ENCODE measurements at places on chromosomes 2 and 18.
A peak's percentile ranks its signal among the peaks of the same experiment; 100 is the strongest.

DNA sequence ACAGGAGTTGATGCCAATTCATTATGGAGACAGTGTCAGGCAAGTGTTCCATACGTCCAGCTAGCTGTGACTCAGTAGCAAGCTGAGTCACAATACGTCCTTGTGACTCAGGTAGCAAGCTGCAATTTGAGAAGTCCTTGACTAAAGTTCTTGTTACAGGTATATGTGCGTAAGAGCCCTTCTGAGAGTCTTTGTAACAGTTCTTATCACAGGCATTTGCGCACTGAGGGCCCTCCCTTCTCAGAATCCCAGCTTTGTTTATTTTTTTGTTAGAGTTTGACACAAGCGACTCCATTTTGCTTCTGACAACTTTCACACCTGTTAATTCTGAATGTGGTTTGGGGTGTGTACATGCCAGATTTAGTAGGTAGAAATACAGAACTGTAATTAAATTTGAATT lies 20.1 kb upstream of the ACMSD start:
- DNase-seq = peak; percentile 7

DNA sequence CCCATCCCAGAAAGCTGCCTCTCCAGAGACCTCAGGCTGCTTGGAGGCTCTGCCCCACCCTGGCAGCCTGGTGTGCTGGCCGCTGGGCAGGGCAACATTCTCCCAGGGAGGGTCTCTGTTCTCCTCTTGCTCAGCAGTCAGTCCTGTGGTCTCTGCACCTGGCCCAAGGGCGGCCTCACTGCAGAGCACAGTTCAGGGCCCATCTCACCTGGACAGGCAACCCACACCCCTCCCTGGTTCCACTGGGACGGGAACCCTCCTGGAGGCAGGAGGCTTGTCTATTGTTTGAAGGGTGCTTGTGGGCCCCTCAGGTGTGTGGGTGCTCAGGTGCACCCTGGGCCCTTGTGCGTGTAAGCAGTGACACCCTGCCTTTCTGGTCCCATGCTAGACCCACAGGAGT lies 67.2 kb upstream of the OTOS start:
- DNase-seq = no peak

DNA sequence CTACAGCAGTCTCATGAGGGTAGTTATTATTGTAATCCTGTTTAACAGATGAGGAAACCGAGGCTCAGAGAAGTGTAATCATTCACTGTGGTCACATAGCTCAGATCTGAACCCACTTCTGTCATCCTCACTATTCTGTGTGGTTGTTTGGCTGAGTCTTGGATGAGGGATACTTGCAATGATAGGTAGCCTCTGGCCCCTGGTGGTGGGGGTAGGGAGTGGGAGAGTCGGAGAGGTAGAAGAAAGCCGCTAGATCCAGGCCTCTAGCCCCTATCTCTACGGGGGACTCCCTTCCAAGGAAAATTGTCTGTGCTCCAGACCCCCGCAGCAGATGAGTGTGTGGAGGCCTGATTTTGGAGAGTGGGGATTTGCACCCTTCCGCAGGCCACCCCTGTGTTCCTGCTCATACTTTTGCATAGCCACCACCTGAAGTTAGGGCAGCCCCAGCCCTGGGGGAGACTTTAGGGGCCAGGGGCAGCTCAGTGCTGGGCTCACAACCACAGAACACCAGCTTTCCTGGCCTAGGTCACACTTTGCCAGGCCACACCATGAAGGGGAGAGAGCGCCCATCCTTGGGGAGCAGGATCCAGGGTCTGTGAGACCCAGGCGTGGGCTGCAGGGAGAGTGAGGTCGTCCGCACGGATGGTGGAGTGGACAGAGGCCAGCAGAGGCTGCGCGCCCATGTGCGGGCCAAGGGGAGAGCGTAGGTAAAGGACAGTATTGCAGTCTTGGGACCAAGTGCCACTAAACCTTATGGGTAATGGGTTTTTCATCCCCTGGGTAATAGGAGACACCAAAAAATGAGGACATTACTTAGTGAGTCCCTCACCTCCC lies 148.2 kb downstream of the GLI2 start:
- DNase-seq = no peak

DNA sequence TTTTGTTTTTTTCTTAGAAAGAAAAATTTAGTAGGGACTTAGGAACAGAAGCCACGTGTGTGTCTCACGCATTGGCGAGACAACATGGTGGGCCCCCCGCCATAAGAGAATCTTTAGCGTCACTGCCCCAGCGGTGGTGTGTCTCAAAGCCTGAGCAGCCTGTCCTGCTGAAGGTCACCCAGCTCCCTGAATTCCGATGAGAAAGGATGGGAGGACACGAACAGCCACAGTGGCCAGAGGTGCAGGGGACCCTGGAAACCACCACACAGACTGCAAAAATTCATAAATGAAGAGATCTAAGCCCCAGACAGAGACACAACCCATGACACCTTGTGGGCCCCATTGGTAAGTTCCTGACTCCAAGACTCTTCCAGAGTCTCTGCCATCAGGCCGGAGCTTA lies 266.1 kb upstream of the RAB6C start:
- no peak for DNase-seq

GRCh38 chr18:51028201-51028805 lies 1.7 kb upstream of the SMAD4 start:
- DNase-seq = peak; percentile 17

- no peak for DNase-seq
Measured at GRCh38 chr2:128036748-128037607, 9.1 kb upstream of the SAP130 start.

DNA sequence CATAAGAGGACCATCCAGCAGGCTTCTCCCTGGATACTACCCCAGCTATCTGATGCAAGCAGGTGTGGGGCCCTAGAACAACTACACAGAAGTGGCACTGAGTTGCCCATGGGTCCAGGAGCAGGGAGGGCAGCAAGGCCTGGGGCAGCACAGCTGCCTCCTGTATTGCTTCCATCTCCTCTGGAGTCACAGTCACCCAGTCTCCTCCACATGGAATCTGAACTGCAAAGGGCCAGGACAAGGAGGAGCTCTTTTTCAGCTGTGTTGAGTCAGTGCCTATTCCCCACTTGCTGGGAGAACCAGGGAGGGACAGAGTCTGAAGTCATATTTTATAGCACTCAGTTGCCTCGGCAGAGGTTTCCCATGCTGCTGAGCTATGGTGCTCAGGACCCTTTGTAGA lies 67.9 kb upstream of the ALPP start:
- DNase-seq = no peak

DNA sequence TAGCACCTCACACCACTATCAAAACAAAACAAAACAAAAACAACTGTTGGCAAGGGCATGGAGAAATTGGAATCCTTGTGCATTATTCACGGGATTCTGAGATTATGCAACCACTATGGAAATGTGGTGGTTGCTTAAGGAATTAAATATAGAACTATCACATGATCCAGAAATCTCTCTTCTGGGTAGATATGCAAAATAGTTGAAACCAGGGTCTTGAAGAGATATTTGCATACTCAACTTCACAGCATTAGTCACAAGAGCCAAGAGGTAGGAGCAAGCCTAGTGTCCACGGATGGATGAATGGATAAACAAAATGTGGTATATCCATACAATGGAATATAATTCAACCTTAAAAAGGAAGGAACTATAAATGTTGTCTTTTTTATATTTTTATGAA lies 7.0 kb downstream of the TMEM131 start:
- no peak for DNase-seq

GRCh38 chr2:5938566-5938896 lies 246.3 kb downstream of the SOX11 start:
- no peak for DNase-seq

GRCh38 chr18:22094358-22094734 lies 75.0 kb upstream of the GATA6 start:
- DNase-seq = no peak

DNA sequence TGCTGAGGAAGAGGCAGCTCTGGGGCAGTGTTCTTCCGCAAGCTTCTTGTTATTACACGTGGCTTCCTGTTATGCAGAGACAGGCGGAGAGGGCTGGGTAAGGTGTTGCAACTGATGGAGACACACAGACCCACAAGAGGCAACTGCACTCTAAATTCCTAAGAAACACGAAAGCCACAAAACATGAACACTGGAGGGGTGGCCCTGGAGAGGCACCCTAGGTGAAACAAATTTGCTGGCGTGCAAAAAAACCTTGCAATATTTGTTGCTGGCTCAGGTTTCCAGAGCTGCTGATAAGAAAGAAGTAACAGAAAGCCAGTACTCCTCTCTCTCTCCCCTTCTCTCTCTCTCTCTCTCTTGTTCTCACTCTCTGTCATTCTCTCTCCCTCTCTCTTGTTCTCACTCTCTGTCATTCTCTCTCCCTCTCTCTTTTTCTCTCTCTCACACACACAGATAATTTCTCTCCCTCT lies 31.8 kb downstream of the ARHGAP25 start:
- DNase-seq = peak; percentile 36

- DNase-seq = peak; percentile 62
Measured at GRCh38 chr2:18896125-18896764, 306.9 kb upstream of the NT5C1B start.

DNA sequence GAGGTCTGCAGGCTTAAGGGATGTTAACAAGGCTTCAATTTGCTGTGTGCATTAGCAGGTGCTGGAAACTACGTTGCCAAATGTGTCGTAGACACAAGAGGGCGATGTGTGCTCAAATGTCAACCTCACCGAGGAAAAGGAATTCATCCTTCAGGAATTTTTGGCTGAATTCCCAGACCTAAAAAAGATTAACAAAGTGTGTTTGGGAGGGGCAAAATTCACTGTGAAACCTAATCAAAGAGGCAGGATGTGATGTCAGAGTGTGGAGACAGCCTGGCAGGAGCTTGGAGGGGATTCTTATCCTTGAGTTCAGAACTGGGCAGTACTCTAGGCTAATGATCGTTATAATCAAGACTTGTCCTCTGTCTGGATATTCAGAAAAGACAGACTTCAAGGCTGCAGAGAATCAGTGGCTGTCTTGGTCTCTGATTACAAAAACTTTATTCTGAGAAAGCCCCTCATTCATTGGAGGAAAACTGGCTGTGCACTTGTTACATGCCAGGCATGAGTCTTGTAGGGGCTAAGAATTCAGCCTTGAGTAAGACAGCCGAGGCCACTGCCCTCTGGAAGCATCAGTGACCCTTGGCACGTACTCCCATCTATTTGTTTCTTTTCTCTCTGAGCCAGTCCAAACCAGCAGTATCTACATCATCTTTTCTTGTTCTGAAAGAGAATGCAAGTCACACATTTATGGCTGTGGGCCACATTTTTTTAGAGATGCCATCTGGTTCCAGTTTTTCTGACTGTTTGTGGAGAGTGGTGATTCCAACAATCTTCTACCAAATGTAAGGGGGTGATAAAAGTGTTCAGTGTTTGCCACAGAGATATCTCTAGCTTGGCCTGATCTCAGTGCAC lies 18.7 kb upstream of the SCYGR1 start:
- peak; percentile 98 for DNase-seq

GRCh38 chr2:121220995-121221394 lies 64.0 kb downstream of the TFCP2L1 start:
- no peak for DNase-seq

DNA sequence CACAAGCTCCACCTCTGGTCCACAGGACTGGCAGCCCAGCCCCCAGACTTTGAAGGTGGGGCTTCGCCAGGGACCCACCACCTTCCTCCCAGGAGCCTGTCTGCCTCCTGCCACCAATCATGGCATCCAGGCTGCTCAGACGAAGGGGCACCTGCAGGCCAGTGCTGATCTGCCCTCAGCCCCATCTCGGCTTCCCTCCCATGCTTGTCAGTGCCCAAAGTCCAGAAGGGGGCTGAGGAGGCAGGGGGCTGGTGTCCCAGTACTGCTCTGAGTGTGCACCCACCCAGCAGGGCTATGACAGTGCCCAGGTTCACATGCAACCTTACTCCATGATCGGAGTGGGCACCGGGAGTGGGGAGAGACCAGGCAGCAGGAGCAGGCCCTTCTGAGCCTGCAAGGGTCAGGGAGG lies 25.3 kb upstream of the RUFY4 start:
- no peak for DNase-seq

- no peak for DNase-seq
Measured at GRCh38 chr2:228018311-228018710, 146.9 kb downstream of the DAW1 start.

GRCh38 chr18:2704541-2704940 lies 49.0 kb downstream of the SMCHD1 start:
- DNase-seq = no peak

- no peak for DNase-seq
Measured at GRCh38 chr18:76546436-76546835, 51.4 kb upstream of the ZNF516 start.

DNA sequence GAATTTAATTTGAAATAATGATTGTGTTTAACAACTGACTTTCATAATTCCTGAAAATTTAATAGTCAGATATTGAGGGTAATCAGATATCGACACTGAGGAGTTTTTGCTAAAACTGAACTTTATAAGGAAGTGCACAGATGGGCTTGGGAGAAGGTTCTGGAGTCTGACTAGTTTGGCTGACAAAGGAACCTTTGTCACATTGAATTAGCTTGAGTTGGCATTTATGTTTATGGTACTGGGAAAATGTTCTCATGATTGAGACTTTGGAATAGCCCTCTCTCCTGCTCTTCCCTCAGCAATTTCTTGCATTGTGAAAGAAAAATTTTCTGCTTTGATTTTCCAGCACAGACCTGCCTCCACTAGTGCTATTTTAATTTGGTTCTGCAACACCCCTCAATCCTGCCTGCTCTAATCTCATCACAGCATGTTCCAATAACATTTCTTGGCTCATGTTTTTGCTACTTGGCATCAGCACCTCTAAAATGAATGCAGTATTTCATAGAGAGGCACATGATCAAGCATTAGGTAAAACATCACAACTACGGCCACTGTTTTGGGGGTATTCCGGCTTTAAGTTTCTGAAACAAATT lies 133.9 kb upstream of the FSHR start:
- no peak for DNase-seq

DNA sequence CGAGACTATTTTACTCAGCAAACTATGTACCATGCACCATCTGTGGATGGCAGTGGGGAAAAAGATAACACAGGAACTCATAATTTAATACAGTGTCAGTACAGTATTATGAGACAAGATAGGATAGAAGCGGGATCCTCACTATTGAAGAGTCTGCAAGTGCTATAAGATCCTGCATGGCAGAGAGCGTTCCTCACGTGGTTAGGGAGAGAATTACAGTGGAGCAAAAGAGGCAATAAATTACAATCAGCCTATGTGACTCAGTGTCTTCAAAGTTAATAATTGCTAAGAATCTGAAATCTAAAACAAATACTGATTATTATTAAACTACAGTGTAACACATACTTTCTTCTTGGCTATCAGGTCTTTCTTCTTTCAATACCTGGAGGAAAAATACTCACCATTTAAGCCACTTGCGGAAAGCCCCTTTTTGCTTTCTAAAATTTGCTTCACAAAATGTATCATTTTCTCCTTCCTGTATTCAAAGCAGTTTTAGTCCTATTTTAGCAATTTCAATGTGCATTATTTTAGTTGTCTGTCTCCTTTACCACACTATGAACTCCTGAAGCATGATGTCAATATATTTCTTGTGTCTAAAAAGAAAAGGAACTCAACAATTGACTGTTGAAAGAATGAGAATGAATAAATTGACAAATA lies 342.9 kb downstream of the SPAG16 start:
- DNase-seq = no peak

GRCh38 chr2:29420999-29421782 lies 306.0 kb downstream of the CLIP4 start:
- DNase-seq = peak; percentile 45

Measured in fibroblast of skin of right quadriceps (primary cell).